NCI-H1417 treated with DMSO at 0.1 percent for 48 hours (cell line): ENCODE measurements at places on chromosomes 3 and 15.

DNA sequence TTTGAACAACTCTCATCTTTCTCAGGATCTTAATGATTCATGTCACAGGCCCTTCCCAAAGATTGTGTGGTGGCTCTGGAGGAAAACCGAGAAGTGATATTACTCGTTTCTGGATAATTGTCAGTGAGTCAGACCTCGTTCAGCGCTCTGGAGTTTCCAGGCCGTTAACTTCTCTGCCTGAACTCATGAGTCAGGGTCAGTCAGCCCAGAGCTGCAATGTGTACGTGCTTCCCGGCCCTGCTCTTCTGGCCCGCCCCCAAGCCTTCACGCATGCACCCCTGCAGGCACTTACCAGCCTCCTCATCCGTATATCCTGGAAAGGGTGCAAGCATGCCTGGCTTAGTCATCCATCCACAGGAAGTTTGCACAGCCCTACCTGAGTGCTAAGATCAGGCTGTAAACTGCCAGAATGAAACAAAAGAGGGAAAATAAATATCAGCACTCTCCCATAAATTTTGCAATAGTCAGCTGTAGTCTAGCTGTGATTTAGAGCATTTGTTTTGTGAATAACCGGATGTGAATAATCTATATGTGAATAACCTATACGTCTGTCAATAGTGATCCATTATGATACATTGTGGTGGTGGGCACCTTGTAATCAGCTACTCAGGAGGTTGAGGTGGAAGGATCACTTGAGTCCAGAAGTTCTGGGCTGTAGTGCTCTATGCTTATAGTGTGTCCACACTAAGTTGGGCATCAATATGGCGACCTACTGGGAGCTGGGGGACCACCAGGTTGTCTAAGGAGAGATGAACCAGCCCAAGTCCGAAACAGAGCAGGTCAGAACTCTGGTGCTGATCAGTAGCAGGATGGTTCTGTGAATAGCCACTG is 35.3 kb upstream of the SEMA4B start:
- peak; percentile 33 for DNase-seq

DNA sequence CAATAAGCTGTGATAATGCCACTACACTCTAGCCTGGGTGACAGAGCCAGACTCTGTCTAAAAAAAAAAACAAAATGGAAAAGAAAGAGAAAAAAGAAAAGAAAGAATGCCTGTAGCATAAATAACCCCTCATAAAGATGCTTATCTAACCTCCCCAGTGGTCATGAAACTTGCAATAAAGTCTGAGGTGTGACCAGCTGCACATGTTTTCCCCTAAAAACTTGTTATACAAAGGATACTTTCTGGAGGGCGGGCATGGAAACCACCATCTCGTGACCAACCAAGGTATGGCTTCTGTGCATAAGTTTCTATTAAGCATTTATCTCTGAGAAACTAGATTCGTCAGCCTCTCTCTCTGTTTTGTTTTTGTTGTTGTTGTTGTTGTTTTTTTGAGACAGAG is 21.8 kb downstream of the CCDC32 start:
- no peak for DNase-seq

DNA sequence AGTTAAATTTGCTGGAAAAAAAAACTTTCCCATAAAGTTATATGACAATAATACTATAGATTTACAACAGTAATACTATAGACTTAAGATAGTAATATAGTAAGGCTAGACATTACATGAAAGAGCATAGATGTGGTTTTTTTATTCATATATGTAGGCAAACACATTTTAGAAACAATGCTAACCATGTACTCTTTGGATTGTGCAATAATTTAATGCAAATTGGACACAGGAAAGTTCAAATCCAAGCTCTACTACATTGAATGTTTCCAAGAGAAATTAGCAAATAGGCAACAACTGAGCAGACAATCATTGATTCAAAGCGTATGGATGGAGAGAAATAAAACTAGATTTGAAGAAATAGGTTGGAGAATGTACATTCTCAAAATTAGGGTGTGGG is 469.2 kb downstream of the CNTN3 start:
- DNase-seq: no peak

- no peak for DNase-seq
Observed at GRCh38 chr15:48834756-48835155, 23.9 kb upstream of the CEP152 start.
